Right ventricle myocardium inferior (tissue), 1 donor: ENCODE measurements at places on chromosomes 5 and 9.

DNA sequence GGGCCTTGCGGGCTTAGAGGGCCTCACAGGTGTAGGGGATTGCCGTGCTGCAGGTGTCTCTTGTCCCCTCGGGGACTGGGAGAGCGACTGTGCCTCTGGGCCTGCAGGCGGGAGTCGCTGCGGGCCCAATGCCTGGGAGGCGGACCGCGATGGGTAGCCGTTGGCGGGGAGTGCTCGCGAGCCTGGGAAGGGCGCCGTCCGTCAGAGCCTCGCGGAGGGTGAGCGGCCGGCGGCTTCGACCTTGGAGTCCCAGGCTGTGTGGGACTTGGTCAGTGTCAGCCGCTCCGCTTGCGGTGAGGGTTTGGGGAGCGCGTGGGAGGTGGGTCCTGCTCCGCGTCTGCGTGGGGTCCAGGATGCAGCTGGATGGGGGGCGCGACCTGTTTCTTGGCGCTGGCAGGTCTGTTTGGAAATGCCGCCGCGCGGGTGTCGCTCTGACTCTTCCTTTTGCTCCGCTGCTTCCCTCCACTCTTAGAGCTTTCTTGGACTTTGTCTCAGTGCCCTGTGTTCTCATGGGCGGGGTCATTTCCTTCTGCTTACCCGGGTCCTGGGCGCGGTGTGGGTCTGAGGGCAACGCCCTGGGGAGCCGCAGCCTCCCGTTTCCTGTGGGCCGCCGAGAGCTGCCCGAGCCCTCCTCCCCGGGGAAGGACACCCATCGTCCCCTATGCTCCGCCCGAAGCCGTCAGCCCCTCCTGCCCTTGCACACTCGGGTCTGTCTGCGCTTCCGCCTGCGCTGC lies 88.9 kb upstream of the CACNA1B start:
- peak; percentile 53 for DNase-seq

DNA sequence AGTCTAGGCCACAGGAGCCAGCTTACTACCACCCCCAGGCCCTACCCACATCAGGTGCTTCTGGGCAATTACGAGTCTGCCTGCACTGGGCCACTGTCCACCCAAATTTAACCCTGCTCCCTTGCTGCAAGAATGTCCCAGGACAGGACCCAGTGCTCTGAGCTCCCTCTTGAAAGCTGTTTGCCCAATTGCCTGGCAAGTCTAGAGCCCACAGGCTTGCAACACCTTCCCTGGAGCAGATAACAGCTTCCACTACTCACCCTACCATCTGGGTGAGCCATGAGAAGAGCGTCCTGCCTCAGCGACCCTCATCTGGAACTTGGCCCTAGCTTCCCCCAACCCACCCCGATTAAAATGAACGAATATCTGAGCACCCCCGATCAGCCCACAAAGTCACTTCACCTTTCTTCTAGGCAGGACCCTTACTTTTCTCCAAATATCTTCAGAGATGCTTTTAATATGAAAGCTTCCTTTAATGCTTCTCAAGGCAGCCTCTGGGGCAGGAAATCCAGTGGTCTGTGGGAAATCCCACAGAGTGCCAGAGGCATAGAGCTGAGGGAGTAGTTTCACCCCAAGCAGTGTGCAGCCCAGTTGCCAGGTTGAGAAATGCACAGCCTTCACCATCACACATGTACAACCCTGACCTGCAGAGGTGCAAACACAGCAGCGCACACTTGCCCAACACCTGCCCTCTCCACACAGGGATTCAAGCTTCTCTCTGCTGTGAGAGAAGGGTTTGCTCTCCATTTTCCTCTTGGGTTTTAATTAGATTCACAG lies 10.6 kb downstream of the ACSL6 start:
- DNase-seq, result no peak

- DNase-seq, result no peak
These were observed 194.5 kb downstream of the PSAT1 start for GRCh38 chr9:78491402-78491801.

DNA sequence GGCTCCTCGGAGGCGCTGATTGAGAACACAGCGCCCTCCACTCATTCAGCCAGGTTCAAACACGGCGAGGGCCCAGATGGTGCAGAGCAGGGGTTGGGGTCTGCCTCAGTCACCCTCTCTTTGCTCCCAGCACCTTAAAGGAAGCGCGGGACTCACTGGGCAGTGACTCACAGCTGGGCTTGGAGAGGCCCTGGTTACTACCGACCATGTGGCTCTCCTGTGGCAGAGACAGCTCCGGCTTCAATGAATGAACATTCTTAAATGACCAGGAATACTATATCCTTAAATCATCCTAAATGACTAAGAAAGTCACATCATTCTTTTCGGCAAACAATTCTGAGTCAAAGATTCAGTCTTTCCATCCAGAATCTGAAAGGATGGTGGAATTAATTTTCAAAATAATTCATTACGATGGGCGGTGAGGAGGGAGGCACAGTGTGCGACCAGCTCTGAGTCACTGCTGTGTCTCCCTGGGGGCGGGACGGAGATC lies 1.6 kb upstream of the INPP5E start:
- DNase-seq, result no peak

DNA sequence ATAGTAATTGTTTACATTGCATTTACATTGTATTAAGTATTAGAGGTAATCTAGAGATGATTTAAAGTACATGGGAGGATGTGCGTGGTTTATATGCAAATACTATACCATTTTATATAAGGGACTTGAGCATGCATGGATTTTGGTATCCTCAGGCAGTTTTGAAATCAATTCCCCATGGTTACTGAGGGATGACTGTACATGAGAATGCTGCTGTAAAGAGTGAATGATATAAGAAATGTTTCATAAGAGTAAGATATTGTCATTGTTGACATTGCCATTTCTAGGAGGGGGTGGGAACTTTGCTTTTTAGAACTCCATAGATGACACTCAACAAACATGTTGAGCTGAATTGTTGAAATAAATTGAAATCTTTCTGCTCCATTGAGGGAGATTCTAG lies 185.0 kb downstream of the SEMA6A start:
- no peak for DNase-seq

GRCh38 chr5:131001507-131001906 lies 163.5 kb downstream of the HINT1 start:
- no peak for DNase-seq

DNA sequence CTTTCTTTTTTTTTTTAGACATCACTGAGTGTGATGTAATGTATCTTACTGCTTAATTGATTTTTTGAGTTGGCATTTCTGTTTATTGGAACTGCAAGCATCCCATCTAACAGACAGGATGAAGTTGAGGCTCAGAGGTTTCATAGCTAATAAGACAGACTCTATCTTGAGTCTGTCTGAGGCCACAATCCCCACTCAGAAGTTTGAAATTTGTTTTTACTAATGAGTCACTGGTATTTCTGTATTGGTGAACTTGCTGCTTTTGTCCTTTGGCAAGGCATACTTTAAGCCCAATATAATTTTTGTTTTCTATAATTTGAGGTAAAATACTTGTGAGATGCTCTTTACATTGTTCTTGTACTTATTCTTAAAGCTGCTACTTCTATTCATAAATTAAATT lies 491.2 kb downstream of the PSAT1 start:
- DNase-seq, result no peak

- DNase-seq, result no peak
These were observed 564.8 kb downstream of the ACTL7B start for GRCh38 chr9:108290839-108291585.

DNA sequence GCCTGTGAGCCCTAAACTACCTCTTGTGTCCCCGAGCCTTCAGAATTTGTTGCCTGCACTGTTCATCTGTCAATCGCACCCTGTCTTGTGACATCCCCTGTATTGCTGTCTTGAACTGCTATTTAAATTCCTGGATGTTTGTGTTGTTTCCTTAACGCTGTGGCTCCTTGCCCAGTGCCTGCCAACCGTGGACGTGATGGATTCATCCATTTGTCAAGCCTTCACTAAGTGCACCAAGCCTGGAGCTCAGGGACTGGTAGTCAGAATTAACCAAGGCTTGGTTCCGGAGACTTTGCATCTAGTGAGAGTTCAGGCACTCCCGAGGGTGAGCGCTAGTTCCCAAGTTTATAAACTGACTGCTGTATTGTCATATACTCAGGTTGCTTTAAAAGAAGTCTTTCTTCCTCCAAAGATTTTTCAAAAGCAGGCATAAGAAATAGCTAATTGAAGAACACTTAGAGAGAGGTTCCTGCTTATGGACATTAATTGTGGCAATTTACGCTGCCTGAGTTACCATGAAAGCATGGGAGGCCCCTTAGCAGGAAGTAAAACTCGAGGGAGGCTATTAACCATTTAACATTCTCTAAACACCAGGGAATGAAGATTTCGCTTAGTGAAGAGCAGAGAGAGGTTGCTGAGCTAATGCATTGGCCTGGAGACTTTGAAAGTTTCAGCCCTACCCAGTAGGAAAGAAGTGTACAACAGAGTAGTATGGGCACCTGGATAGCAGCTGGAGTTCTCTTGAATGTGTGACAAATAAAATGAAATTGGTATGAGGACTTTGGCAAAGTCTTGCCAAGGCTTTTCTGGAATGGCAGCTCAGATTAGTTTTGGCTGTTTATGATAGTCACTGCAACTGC lies 29.0 kb downstream of the RGS3 start:
- no peak for DNase-seq

DNA sequence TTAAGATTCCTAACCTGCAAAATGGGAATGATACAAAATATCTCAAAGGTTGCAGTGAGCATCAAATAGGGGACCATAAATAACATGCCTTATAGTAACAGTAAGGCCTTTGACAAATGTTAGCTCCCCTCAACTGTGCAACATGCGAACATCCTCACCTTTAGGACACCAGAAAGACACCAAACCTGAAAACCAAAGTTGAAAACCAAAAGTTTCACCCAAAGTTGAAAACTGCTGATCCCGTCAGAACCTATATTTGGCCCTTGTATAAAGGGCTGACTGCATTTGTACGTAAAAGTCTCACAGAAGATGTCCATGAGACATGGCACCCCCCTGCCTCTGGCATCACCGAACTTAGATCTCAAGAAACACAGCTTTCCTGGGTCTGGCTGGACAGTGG lies 12.1 kb downstream of the CDK5RAP2 start:
- no peak for DNase-seq

GRCh38 chr5:125480911-125481310 lies 734.5 kb upstream of the ZNF608 start:
- no peak for DNase-seq

GRCh38 chr5:39459071-39459470 lies 34.3 kb upstream of the DAB2 start:
- DNase-seq, result no peak

DNA sequence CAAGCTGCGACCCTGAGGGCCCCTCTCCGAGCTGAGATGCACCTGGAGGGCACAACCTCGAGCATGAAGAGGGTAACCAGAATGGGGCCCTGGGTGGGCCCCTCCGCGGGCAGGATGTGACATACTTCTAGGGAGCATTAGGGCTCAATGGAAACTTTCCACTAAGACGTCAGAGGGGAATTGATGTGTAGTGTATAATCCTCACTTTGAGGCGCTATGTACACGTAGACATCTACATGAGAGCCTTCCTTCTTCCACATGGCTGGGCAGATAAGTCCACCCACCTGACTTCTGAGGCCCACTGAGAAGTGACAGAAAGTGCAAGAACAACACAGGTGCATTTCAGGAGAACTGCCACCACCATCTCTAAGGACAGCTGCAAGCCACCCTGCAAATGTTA lies 61.0 kb downstream of the DAP start:
- no peak for DNase-seq

GRCh38 chr5:151909628-151910027 lies 15.0 kb downstream of the GLRA1 start:
- DNase-seq, result no peak

DNA sequence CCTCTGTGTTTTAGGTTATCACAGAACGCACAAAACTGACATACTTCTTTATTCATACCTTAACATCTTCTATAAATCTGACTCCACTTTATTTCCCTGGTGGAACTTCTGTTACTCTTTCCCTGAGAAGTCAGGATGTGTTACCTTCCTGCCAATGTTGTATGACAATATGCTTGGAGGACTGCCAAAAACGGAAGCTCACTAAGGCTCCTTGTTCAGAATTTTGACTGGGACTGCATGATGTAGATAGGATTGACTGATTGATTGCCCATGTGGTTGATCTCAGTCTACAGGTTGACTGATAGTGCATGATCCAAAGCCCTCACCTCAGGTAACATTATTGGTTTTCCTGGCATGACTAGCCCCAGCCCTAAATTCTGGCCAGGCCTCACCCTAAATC lies 319.4 kb downstream of the TLR4 start:
- DNase-seq, result no peak

DNA sequence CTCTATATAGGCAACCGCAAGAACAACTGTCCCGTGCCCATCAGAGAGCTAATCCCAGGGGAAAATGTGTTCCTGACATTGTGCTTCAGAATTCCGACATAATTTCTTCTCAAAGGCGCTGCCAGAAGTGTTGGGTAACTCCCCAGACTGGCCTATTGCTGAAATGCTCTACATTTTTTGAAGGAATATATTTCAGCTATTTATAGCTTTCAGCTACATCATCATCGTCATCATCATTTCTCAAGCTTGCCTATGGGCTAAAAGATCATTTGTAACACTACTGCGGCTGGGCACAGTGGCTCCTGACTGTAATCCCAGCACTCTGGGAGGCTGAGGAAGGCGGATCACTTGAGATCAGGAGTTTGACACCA lies 49.7 kb downstream of the MYO10 start:
- no peak for DNase-seq

- no peak for DNase-seq
These were observed 348.8 kb upstream of the TNC start for GRCh38 chr9:115466756-115467155.

DNA sequence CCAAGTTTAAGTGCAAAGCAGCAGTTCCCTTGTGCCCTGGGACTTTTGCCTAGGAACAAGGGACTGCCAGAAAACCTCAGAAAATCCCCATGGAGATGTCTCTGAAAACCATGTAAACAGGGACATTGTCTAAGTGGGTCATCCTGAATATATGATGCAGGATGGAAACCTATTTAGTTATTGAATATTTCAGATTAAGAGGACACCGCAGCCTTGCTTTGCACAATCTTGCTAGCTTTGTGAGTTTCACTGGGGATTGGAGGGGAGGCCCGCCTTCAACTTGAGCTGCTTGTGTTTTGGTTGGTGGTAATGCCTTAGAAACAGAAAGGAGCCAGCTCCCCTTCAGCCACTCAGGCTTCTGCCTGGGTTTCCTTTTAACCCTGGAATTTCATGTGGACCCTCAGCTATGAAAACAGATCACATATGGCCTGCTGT lies 112.8 kb downstream of the C9orf152 start:
- no peak for DNase-seq

DNA sequence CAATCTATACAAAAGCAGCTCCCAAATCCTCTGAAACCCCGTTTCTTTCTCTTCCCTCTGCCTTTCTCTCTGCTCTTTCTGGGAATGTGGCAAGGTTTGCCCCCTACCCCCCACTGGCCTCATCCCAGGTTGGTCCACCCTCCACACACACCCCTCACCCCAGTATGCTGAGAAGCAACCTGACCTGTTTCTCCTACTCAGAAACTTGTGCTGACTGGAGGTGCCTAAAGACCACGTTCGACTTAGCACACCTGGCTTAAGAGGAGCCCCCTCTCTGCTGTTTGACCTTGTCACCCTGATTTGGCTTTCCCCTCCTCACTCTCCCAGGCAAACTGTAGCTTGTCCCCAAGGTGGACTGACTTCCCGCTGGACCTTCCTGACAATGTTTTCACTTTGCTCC lies 1.1 kb upstream of the SEPTIN8 start:
- DNase-seq, result no peak

- DNase-seq, result peak; percentile 98
These were observed 19.7 kb downstream of the C6 start for GRCh38 chr5:41193456-41194205.
